ENCODE measurements at places on chromosomes 1 and 21.
A peak's percentile ranks its signal among the peaks of the same experiment; 100 is the strongest.

- DNase-seq: no peak
Measured at GRCh38 chr1:25554430-25554780, 11.0 kb downstream of the LDLRAP1 start.

- peak; percentile 39 for DNase-seq
Measured at GRCh38 chr1:18302788-18303413, 177.8 kb upstream of the KLHDC7A start.

DNA sequence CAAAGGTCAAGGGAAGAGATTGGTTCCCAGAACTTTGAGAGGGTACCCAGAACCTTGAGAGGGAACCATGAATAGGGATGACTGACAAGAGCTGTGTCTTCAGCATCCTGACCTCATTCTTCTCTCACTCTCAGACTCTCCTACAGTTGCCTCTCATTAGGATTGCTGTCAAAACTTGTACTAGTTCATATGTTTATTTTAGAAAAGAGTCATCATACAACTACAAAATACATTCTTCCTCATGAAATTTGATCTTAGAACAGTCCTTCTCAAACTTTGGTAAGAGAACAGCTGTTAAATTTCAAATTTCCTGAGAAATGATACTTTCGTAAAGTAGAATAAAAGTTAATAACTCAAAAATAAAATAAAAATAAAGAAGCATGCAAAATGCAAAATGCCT lies 161.4 kb upstream of the ZRANB2 start:
- no peak for DNase-seq

DNA sequence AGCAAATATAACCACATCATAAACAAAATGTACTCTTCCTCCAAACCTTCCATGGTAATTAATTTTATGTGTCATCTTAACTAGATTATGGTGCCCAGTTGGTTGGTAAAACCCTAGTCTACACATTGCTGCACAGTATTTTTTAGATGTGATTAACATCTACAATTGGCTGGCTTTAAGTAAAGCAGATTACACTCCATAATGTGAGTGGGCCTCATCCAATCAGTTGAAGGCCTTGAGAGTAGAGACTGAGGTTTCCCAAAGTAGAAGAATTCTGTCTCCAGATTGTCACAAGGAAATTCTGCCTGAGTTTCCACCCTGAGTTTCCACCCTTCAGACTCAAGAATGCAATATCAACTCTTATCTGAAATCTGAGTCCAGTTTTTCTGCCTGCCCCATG lies 128.4 kb upstream of the USP25 start:
- no peak for DNase-seq

- DNase-seq: no peak
Measured at GRCh38 chr1:25704267-25704691, 87.7 kb downstream of the MAN1C1 start.

GRCh38 chr1:223216074-223216473 lies 73.0 kb upstream of the TLR5 start:
- no peak for DNase-seq

DNA sequence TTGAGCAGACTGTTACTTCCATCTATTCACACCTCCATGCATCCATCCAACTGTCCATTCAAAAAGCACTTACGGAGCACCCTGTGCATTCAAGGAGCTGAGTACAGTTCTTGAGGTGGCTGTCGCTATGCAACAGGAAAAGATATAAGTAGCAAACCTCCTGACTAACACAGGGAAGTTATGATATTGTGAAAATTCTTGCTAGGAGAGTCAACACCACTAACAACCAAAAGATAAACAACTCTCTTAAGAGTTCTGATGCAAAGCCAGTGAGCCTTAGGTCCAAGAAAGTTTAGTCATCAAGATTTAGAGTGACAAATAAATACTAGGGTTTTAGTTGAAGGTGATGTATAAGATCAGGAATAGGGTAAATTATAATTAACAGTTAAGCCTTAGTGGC lies 44.5 kb upstream of the TRIM45 start:
- no peak for DNase-seq

- peak; percentile 70 for DNase-seq
Measured at GRCh38 chr21:29376556-29376955, 77.8 kb downstream of the BACH1 start.
